ENCODE measurements at places on chromosomes 11 and 22.
A peak's percentile ranks its signal among the peaks of the same experiment; 100 is the strongest.

DNA sequence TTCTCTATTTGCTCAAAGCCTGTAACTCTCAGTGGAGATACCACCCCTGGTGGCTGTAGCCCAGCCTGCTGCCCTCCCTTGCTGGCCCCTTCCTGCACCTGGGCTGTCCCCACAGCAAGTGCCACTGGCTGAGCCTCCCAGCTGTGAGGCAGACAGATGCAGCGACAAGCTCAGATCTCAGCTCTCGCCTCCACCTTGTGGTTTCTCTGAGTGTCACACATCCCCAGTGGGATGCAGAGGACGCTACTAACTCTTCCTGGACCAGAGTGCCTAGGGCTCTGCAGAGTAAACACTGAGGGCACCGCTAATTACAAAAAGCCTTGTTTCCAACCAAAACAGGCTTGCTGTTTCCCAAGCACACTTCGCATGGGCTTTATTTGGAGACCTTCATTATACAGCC, 8.9 kb downstream of the YPEL1 start:
- peak; percentile 60 for DNase-seq

DNA sequence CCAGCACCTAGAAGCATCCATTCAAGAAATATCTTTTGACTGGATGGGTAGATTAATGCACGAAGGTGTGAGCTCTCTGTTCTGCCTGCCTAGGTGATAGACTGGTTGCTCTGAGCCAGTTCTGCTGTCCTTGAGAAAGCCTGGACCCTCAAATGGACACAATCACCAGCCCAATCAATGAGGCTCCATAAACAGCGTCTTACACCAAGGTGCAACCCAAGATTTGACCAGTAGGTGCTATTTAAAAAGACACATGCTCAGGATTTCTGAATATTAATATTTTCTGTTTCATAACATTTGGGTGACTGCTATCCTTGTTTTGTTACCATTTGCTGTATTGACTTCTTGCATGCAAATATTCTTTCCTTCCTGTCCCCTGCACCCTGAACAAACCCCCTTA, 39.0 kb downstream of the PAMR1 start:
- no peak for DNase-seq

DNA sequence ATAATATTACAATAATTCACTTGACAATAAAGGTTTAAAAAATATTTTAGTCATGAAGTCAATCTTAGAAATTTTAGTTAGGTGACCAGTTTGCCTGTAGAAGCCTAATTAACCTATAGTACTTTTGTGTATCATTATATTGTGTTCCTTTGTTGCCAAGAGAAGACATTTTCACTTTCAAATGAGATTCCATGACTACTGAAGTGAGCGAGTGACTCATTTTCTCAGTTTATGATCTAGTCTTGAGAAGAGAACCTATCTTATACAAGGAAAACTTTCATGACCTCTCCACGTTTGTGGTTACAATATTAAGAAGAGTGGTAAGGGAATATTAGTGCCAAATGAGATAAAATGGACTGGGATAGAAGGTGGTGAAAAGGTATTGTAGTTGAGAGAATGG, 423.9 kb upstream of the CHORDC1 start:
- no peak for DNase-seq

GRCh38 chr11:105000167-105000566, 22.8 kb downstream of the CASP5 start:
- no peak for DNase-seq

DNA sequence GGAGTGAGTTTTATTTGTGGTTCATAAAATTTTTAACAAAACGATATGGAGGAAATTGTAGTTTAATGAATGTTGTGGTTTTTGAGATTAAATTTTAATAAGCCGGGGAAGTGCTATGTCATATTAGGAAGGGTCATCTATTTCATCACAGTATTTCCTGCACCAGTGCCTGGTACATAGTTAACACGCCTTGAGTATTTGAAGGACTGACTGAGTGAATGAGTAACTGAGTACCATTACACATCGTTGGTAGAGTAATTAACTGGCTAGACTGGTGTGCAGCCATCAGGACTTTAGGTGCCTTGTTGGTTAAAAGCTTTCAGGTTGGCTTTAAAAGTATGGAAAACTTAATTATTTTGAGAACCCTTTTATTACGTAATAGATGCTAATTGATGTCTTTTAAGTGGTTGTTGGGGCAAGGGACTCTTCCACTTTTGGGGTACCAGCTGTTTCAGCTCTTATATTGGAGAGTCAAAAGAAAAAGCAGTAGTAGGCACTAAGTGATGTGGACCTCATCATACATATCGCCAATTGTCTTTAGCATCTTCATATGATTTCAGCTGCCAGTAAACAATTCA, 101.8 kb downstream of the DDX10 start:
- DNase-seq = no peak

DNA sequence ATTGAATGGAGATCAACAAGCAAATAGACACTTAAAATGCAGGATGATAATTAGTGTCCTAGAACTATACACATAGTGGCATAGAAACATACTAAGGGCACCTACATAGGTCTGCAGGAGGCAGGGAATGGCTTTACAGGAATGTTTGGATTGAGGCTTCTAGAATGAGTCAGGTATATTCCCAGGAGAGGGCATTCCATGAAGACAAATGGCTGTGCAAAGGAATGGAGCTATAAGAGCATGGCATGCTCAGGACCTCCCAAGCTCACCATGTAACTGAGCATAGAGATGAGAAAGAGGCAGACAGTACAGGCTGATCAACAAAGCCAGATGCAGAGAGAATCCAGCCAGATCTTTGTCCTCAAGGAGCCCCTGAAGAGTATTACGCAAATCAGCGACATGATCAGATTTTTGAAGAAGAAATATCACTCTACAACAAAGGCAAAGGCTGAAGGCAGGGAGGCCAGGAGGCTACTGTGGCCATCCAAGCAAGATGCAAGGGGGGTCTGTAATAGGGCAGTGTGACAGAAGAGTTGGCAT, 211.1 kb upstream of the MTNR1B start:
- DNase-seq = no peak

GRCh38 chr11:27991736-27992135, 116.2 kb downstream of the KIF18A start:
- DNase-seq = no peak

DNA sequence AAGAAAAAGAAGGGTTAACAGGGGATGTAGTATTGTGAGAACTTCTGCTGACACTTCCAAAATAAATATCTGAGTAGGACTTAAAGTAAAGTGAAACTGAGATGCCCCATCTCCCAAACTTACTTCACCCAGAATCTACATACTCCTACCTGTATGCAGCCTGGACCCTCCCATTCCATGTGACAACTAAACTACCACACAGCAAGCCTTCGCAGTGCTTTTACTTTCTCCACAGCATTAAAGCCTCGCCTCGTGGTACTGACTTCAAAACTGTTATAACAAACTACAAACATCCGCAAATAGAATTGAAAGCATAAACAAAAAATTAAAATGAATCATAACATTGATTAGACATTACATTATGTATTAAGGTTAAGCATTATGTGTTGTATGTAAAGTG, 985 bp downstream of the MPZL2 start:
- DNase-seq = no peak

DNA sequence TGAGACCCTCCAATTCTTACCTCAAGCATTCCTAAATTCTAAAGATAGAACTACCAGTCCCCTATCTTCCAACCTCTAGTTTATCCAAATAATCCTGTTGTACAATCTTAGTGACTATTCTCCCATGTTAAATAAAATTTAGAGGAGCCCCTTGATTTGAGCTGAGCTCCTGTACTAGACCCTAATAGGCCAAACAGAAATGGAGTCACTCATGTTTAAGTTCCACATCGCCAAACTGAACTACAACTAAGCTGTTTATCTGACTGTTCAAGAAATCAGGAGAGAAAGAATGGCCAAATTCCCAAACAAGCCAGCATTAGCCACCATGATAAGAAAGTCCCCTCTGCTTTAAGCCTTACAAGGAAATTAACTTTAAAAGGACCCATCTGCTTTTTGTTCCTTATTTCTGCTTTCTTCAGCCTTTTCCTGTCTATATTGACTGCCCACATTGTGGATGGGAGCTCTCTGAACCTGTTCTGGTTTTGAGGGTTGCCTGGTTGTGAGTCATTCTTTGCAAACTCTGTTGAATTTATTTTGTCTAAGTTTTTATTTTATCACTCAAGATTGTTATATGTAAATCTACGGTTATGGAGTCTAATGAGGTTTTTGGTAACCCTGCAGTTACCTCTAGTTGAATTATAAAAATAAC, 90.4 kb downstream of the TTC28 start:
- no peak for DNase-seq

GRCh38 chr11:4213746-4214145, 119.1 kb downstream of the RRM1 start:
- DNase-seq = no peak

- no peak for DNase-seq
Observed at GRCh38 chr11:100903284-100903683, 216.2 kb downstream of the ARHGAP42 start.

- DNase-seq = peak; percentile 45
Observed at GRCh38 chr11:112961751-112962578, 745 bp downstream of the NCAM1 start.

DNA sequence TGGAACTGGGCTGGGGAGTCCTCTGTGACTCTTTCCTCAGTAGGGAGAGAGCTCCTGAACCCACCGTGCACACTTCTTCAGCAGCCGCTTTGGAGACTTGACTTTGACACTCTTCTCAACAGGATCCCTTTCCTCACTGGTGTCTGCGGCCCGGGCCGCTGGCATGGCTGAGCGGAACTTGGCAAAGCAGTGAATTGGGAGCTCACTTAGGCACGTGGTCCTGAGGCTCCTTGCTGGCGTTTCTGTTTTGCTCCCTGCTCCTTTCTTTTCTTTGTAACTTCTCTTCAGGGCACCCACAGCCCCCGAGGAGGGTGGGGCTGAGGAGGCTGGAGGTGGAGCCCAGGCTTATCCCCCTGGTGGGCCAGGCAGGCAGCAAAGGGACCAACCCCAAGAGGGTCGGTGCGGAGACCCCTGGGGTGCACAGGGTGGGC, 8.4 kb upstream of the KCNQ1OT1 start:
- no peak for DNase-seq

DNA sequence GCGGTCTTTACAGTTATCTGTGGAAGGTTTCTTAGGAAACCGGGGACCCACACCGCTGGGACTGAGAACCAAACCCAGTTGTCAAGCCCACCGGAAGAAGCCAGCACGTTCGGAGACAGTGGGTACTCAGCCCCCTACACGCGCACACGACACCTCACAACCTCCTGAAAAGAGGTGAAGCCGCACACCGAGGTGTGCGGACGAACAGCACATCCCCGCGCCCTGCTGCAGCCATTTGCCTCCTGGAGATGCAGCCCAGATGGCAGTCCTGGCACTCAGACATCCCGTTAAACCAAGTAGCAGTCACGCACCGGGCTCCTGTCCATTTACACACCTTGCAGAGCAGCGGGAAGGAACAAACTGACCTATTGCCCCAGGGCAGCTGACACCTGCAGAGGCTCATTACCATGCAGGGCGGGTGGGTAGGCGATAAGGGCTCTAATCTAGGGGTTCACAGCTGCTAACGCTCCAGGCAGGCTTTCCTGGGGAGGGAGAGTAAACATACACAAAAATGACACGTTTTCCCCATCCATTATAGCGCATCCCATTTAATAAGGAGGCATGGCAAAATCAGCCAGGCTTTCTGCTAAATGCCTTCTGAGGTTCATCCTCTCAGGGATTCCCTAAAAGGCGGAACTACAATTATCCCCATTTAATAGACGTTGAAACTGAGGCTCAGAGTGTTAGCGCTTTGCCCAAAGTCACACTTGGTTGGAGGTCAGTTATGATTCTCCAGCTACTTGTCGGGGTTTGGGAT, 864 bp upstream of the EHBP1L1 start:
- DNase-seq = peak; percentile 82

GRCh38 chr11:46738887-46739286, 19.9 kb downstream of the F2 start:
- DNase-seq = no peak

GRCh38 chr11:707817-708420, 1.9 kb downstream of the EPS8L2 start:
- DNase-seq = no peak

DNA sequence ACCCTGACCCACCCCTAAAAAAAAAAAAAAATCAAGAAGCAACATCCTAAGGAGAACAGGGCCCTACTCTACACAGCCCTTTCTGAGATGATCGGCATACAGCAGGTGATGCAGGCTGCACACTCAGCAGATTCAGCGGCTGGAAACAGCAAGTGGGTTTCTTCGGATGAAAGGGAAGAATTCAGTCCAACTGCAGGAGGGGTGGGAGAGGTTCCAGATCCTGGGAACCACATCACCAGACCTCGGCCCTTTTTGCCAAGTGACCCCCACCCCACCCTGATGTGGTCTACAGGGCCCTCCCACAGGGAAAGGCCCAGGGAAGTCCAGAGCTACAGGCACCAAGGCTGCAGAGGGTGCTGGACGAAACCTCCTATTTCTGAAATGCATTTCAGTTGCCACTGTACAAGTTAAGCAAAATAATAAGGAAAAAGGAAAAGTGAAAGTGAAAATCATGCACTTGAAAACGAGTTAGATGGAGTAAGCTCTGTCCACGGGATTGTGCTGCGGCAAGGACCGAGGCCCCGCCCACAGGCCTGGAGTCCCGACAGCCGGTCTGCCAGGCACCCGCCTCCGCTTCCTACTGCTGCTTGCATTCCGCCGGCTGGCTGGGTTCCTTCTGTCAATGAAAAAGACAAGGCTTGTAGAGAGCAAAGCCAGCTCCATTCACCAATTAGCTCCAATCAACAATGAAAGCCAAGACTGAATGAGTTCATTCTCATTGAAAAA, 16.0 kb upstream of the PHLDA2 start:
- no peak for DNase-seq

DNA sequence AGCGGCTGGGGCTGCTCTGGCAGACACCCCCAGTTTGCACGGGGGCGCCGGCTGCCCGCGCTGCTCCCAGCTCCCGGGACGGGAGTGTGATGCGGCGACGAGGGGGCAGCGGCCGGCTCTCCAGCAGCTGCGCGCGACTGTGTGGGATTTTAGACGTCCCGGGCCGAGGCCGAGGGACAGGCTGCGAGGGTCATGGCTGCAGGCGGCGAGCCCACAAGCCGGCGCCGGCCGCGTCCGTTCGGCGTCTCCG, 159 bp downstream of the FZD4 start:
- no peak for DNase-seq

- no peak for DNase-seq
Observed at GRCh38 chr11:30488304-30488998, 97.7 kb downstream of the MPPED2 start.

DNA sequence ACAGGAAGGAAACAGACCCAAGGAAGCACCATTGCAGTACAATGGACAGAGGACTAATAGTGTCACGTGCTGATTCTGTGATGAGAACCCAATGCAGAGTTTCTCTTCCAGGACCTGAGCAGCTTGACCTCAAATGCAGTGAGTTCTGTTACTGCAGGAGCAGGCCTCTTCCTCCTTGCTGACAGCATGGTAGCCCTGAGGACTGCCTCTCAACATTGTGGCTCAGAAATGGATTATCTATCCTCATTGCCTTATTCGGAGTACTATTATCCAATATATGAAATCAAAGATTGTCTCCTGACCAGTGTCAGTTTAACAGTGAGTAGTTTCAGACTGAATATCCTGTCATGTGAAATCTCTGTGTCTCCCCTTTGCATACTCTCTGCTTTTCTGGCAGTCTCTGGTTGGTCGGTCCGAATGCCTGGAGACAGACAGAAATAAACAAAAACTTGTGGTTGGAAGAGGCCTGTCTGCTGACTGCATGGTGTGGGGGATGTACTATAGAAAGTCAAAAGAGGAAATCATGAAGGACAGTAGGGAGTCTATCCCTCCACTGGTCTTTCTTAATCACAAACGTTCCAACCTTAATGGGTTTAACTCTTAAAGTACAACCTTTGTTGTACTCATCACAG, 6.9 kb upstream of the MS4A14 start:
- DNase-seq = no peak

GRCh38 chr11:125968354-125968753, 22.5 kb downstream of the VSIG10L2 start:
- no peak for DNase-seq

All from CD8-positive, alpha-beta T cell (primary cell).